GM10248 (cell line): ENCODE measurements at places on chromosomes 16 and 17.

DNA sequence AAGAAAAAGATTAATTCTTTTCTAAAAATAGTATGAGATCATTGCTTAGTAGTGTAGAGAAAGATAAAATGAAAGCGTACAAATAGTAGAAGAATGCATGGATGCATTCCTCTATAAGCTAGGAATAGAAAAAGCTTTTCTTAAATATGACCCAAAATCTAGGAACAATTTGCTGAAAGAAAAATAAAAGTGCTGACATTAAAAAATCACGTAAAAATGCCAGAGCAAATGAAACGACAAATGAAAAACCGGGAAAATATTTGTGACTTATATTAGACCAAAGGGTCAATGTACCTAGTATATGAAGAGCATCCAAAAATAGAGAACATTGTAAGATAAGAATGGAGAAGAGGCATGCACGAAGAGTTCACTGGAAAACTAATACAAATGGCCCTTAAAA is 149.5 kb upstream of the MON1B start:
- no peak for DNase-seq

- DNase-seq, result peak; percentile 73
These were observed 8.9 kb upstream of the C16orf74 start for GRCh38 chr16:85759631-85760419.

GRCh38 chr16:9225527-9226316 is 134.3 kb downstream of the HAPSTR1 start:
- DNase-seq, result peak; percentile 30

GRCh38 chr16:51532551-51532950 is 381.5 kb upstream of the SALL1 start:
- no peak for DNase-seq

- DNase-seq, result peak; percentile 71
These were observed 2.2 kb downstream of the SNN start for GRCh38 chr16:11670171-11671131.

DNA sequence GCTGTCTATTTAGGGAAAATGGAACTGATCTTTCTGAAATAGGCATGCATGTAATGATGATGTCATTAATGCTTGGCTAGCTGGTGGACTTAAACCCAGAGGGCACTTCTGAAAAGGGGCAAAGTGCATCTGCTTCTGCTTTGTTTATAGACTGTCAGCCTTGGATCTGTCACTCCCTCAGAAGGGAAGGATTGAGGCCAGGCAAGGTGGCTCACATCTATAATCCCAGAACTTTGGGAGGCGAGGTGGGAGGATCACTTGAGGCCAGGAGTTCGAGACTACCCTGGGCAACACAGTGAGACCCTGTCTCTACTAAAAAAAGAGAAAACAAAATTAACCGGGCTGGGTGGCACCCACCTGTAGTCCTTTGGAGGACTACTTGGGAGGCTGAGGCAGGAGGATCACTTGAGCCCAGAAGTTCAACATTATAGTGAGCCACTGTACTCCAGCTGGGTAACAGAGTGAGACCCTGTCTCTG is 185.5 kb downstream of the WWOX start:
- no peak for DNase-seq

DNA sequence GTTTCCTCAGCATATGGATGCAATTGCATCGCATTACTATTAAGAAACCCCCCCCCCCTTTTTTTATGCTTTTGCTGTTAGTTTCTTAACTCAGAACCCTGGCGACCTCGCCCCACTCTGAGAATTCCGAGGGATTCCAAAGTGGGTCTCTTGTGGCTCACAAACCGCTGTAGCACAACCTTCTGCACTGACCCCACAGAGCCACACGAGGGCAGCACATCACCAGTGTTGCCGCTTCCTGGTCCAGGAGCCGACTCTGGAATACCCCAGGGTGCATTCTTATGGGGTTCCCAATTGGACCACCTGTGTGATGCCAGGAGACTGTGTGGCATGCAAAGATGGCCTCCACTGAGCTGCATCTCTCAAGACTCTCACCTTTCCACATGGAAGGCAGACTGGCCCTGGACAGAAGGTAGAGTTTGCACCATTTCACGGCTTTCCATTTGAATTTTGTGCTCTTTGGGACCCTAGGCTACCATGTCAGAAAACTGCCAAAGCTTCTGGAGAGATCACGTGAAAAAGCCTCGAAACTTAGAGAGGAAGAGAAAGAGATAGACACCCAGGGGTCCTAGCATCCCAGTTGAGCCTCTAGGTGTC is 432.7 kb upstream of the ASIC2 start:
- DNase-seq, result peak; percentile 53

DNA sequence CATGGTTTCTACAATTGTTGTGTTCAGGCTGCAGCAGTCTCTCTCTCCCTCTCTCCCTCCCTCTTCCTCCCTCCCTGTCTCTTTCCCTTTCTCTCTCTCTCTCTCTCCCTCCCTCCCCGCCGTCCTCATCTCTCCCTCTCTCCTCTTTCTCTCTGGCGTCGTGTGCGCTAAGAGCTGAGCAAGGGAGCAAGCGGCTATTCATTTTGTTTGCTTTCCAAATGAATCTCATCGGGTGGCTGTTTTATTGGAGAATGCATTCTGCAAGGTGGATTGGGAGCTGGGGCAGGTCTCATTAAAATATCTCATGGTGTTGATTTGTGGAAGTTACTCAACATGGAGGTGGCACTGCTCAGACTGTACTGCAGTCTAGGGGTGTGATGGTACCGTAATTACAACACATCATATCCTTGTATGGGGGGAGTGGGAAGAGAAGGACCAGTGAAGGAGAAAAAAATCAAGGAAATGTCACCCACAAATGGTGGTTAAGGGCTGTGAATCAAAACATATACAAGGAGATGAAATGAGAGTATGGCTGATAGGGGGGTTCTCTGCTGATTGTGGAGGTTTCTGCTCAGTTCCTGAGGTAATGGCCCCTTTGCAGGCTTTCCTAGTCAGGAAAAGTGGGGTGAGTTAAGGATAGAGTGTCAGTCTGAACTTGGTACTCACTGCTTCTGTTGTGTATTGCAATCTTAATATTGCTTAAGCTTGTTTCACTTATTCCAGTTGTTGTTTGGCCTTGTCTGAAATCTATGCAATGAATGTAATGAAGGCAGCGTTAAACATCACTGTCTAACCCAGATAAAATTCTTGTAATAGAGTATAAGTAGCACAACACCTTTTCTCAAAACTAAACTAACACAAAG is 2.7 kb downstream of the MSL1 start:
- DNase-seq, result no peak

- DNase-seq, result no peak
These were observed 10.6 kb upstream of the MEFV start for GRCh38 chr16:3266873-3267537.

DNA sequence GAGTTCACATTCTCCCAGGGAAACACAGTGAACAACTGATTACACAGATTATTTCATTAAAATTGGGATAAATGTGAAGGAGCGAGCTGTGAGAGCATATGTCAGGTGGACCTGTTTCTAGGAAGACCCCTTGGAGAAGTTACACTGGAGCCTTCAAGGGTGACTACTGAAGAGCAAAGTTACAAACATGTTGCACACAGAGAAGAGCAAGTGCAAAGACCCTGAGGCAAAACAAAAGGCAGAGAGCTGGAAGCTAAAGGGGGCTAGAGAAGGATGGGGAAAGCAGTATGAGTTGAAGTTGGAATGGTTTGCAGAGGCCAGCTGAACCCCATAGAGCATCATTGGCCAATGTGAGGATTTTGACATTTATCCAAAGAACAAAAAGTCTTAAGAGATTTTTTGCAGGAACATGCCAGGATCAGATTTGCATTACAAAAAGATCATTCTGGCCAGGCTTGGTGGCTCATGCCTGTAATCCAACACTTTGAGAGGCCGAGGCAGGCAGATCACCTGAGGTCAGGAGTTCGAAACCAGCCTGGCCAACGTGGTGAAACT is 14.1 kb downstream of the PDZD9 start:
- DNase-seq, result no peak

DNA sequence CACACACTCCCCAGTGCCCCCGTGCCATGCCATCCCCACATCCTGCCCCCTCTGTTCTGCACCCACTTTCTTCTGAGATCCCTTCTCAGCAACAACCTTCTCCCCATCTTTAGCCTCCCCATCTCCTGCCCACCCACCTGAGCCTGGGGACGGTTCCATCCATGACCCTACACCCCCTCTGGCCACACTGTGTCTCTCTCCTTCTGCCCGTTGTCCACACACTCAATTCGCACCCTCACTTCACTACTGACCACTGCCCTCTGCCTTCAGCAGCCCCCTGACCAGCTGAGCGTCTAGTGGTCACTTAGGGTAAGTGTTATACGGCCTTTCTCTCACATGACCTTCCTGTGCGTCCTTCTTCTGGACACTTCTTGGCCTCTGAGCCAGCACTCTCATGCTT is 6.1 kb downstream of the ARHGAP27 start:
- no peak for DNase-seq

- no peak for DNase-seq
These were observed 128.2 kb upstream of the COX10 start for GRCh38 chr17:13940858-13941665.

- no peak for DNase-seq
These were observed 27.2 kb downstream of the ZNF594 start for GRCh38 chr17:5164436-5164835.

DNA sequence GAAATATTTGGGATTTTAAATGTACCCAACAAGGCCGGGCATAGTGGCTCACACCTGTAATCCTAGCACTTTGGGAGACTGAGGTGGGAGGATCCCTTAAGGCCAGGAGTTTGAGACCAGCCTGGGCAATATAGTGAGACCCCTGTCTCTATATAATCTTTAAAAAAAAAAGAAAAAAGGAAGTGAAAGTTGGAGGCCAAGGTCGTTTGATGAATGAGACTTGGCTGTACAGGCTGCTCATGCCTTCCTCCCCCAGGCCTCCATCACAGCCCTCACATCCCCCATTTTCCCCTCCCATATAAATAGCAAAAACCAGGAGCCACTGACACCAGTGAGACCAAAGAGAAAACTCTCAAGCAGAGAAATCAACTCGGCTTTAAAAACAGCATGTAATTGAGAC is 3.3 kb upstream of the CA7 start:
- no peak for DNase-seq

- DNase-seq, result no peak
These were observed 94.7 kb upstream of the N4BP1 start for GRCh38 chr16:48704710-48705109.

DNA sequence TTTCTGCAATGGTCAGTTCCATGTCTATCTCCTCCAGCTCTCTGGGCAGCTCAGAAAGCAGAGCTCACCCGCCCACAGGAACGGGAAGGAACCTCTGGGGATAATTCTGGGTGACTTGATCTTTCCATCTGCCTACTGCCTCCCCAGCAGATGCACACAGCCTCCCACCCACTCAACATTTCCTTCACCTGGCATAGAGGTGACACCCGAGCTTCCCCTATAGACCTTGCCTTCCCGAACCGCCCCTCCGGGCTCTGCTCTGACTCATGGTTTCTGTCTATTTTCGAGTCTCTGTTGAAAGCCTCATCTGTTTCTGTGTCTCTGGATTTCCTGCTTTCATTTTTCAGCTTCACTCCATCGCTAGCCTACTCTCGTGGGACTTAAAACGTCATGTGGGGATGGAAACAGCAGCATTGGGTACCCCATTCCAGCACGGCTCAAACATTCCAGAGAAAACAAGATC is 11.4 kb downstream of the GGA3 start:
- peak; percentile 82 for DNase-seq

- no peak for DNase-seq
These were observed 21.6 kb downstream of the PRKCB start for GRCh38 chr16:23857256-23857880.

DNA sequence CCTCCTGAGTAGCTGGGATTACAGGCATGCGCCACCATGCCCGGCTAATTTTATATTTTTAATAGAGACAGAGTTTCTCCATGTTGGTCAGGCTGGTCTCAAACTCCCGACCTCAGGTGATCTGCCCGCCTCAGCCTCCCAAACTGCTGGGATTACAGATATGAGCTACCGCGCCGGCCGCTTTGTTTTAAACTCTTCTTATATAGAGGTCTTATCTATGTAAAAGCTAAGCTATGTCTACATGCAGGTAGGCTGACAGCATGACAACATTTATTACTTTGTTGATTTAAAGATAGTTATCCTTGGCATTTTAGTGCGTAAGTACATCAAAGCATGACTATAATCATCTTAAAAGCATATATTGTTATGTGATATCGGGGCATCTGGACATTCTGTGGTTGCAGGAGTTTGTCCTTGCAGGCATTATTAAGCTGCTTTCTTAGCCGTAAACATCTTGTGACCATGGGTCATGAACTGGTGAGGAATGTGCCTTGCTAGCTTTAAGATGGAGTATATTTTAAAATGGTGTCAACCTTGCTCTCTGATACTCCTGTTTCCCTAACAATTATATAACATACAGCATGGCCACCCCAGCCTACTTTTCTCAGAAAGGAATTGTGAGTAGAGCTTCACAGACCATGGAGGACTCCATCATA is 45.8 kb upstream of the TAOK1 start:
- no peak for DNase-seq

DNA sequence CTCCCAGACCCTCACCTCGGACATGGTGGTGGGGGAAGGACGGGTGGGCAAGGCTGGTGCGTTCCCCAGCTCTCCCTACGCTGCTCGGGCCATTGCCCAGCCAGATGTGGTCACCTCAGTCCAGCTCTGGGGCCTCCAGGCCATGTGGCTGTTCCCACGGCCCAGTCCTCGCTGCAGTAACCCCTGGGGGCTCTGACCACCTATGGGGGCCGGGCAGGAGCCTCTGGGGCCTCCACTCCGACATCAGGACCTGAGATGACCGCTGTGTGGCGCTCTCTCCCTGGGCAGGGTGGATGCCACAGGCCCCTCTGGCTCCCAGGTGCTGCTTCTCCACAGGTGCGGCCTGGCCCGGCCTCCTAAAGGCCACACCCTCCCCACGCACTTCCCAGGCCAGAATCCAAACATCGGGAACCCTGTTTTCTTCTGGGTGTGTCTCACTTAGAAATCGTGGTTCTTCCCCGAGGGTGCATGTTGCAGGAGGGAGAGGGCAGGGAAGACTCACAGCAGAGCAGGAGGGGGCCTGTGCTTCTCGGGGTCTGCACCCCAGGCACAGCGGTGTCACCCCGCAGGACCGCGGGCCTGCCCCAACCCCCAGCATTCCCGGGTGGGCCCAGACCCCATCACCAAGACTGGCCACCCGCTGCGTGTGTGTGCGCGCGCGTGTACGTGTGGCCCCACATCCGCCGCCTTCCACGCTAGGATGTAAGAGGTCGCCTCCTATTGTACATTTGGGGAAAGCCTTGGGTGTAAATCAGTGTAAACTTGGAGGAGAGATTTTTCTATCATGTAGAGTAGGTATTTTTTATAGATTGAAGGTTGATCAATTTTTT is 5.9 kb upstream of the CAPN15 start:
- no peak for DNase-seq

- DNase-seq, result no peak
These were observed 17.1 kb upstream of the ALOX15B start for GRCh38 chr17:8021565-8022359.

GRCh38 chr16:67241008-67241900 is 6.0 kb downstream of the FHOD1 start:
- no peak for DNase-seq

GRCh38 chr17:64255764-64256163 is 7.3 kb downstream of the TEX2 start:
- DNase-seq, result no peak

DNA sequence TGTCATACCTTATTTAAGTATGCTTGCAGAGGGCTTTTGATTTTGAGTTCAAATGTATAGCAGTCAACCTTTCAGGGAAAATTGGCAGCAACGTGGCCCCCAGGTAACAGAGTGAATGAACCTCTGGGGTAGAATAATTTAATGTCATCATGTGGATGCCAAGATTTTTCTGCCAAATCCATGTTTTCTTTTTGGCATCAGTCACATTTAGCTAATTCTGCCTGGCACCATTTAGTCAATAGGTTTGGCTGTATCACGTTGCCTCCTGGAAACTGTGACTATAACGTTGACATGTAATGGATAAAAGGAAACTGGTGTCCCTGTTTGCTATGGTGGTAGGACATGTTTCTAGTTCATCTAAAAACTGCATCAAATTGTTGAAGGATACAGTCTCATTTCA is 115.5 kb downstream of the HS3ST2 start:
- no peak for DNase-seq
